ENCODE measurements at places on chromosomes 13 and 19. TPM values are rescaled to one million over a fixed set of nuclear protein-coding genes. Genes with fewer than 3 reads are reported as not detected.

GRCh38 chr19:30842926-30843325 is 470.7 kb downstream of the ZNF536 start:
- no peak overlapping the region for H3K27ac ChIP-seq
- no peak overlapping the region for H3K4me3 ChIP-seq
- no peaks in the 10 kb centered on the region for H3K4me1 ChIP-seq
- DNase-seq, result no peak
- no peaks in the 10 kb centered on the region for H3K36me3 ChIP-seq

GRCh38 chr13:41061914-41062837 is 867 bp downstream of the WBP4 start:
- no peak for DNase-seq
- H3K27ac ChIP-seq, result peak overlapping the region; percentile 100
- H3K36me3 ChIP-seq, result peaks cover 4% of the 10 kb centered on the region
- H3K4me3 ChIP-seq, result peak overlapping the region; percentile 99
- H3K27me3 ChIP-seq, result no peaks in the 10 kb centered on the region

The OVOL3 gene
- not detected for total RNA-seq

DNA sequence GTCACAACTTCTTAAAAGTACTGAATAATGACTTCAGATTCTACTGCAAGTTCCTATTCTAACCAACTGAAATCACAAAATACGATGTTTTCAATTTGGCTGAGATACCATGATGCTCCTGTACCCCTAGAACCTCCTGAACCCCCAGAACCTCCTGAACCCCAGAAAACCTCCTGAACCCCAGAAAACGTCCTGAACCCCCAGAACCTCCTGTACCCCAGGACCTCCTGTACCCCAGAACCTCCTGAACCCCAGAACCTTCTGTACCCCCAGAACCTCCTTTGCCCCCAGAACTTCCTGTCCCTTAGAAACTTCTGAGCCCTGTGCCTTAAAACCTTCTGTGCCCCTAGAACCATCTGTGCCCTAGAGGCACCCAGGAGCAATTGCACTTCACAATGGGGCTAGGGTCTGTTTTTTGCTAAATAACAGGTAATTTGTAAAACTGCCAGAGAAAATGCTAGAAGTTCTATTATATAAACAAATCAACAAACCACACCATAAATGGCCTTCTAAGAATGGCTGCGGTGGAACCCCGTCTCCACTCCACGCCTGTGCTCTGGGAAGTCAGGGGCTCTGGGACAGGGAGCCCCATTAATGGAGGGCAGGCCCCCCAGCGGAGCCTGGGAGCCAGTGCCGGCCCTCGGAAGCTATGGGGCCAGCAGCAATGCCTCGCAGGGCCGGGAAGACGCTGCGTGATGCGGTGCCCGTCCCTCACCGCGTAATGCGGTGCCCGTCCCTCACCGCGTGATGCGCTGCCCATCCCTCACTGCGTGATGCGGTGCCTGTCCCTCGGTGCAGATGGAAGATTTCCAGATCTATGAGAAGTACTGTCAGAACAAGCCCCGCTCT is 21.3 kb upstream of the F7 start:
- H3K4me3 ChIP-seq, result no peak overlapping the region
- DNase-seq, result no peak
- H3K27me3 ChIP-seq, result no peaks in the 10 kb centered on the region

- no peak overlapping the region for H3K4me3 ChIP-seq
- H3K4me1 ChIP-seq, result peaks cover 32% of the 10 kb centered on the region
- H3K27me3 ChIP-seq, result no peaks in the 10 kb centered on the region
- no peaks in the 10 kb centered on the region for H3K36me3 ChIP-seq
Measured at GRCh38 chr13:32824061-32824460, 192.2 kb upstream of the KL start.

DNA sequence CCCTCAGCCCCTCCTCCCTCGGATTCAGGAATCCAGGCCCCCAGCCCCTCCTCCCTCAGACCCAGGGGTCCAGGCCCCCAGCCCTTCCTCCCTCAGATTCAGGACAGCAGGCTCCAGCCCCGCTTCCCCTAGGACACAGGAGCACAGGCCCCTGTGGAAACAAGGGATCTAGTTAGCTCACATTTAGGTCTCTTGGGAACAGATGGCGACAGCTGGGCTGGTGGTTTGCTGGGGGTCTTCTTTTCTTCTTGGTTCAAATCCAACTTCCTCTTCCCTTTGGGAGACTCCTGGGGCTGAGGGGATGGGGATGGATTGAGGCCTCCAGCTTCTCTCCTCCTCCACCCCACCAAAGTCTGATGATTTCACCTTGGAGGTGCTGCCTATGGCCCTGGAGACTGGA is 19.6 kb downstream of the ZNF575 start:
- no peak for DNase-seq
- peaks cover 33% of the 10 kb centered on the region for H3K36me3 ChIP-seq
- no peak overlapping the region for H3K27ac ChIP-seq

The PRRG2 gene
- total RNA-seq, result 1.4 TPM

- H3K27me3 ChIP-seq, result no peaks in the 10 kb centered on the region
- DNase-seq, result no peak
- peaks cover 17% of the 10 kb centered on the region for H3K4me1 ChIP-seq
Measured at GRCh38 chr19:38702278-38702677, 42.0 kb downstream of the CAPN12 start.

DNA sequence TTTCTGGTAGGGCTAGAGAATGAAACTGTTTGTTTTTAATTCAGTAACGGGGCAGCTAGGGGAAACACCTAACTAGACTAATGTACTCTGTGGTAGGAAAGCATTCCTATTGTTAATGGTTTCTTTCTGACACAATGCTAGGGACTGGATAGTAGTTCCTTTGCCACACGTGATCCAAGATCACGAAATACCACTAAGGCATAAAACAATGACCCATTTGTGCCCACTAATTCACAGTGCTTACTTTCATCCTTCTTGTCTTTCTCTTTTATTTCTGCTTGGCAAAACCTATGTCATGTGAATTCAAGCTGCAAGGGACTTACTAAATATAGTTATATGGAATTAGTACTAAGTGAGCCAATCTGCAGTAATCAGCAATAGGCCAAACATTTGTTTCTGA is 834.1 kb upstream of the SLITRK6 start:
- H3K4me1 ChIP-seq, result no peaks in the 10 kb centered on the region
- no peaks in the 10 kb centered on the region for H3K27me3 ChIP-seq
- no peak overlapping the region for H3K4me3 ChIP-seq
- DNase-seq, result no peak
- H3K36me3 ChIP-seq, result no peaks in the 10 kb centered on the region
- no peak overlapping the region for H3K27ac ChIP-seq

DNA sequence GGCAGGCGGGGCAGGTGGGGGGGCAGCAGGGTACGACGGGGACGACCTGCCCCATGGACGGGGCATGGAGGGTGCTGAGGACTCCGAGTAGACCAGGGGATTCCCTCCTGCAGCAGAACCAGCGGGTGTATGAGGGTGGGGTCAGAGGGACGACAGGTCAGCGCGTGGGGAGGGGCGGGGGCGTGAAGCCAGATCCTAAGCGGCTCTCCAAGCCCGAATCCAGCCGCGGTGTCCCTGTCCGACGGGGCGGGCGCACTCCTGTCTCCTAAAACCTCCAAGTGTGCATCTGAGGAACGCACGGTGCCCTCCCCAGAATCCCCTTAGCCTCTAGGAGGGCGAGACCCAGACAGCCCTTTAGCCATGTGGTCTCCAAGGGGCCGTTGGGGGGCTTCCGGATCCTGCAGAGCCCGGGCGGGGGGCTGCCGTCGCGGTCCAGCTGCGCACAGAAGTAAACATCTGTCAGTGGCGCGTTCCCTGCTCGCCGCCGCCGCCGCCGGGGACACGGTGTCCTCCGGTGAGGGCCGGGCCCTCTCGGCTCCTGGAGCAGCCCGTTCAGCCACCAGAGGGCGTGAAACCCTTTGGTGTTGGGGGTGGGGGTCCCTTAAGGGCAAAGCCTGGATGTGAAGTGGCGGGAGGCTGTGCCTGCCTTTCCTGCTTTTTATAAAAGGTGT is 730 bp downstream of the NRTN start:
- DNase-seq, result peak; percentile 82
- peaks cover 46% of the 10 kb centered on the region for H3K27me3 ChIP-seq
- H3K36me3 ChIP-seq, result no peaks in the 10 kb centered on the region
- peaks cover 20% of the 10 kb centered on the region for H3K4me1 ChIP-seq
- H3K4me3 ChIP-seq, result peak overlapping the region; percentile 51

DNA sequence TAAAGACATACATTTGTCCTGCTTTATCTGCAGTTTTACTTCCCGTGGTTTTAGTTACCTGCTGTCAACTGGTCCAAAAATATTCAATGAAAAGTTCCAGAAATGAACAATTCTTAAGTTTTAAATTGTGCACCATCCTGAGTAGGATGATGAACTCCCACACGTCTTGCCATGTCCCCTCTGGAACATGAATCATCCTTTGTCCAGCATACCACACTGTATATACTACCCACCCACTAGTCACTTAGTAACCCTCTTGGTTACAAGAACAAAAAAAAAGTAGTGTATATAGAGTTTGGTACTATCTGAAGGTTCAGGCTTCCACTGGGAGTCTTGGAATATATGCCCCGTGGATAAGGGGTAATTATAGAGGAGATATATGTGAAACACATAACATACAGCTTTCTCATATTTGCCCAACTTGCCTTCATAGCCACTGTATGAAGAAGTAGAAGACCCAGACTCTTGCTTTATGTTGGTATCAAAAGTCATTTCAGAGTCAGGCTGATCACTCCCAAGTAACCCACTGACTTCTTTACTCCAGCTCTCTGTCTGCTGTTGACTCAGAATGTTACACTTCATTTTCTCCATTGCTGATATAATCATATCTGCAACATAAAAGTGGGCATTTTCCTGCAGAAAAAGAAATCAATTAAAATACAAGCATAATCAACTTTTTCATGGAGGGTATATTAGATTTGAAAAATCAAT is 19.3 kb downstream of the RUBCNL start:
- no peaks in the 10 kb centered on the region for H3K36me3 ChIP-seq
- peaks cover 10% of the 10 kb centered on the region for H3K4me1 ChIP-seq
- DNase-seq, result no peak

DNA sequence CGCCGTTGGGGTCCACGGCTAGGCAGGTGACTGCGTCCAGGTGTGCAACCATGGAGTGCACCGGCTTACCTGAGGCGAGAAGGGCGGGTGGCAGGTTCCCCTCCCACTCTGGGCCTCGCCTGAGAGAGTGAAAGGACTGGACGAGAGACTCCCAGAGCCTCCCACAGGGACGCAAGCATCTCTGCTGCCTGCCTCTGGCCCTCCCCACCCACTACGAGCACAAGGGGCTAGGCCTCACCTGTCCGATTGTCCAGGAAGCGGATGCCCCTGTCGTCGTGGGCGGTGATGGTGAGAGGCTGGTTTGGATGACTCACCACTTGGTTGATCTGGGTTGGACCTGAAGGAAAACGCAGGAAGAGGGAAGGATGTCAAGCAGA is 5.1 kb upstream of the PRKD2 start:
- H3K27me3 ChIP-seq, result no peaks in the 10 kb centered on the region
- no peak for DNase-seq
- peaks cover 2% of the 10 kb centered on the region for H3K4me1 ChIP-seq
- H3K4me3 ChIP-seq, result no peak overlapping the region

- no peaks in the 10 kb centered on the region for H3K27me3 ChIP-seq
- H3K27ac ChIP-seq, result no peak overlapping the region
- no peak overlapping the region for H3K4me3 ChIP-seq
Measured at GRCh38 chr13:39457274-39457673, 145.7 kb downstream of the LHFPL6 start.

The RNF17 gene
- not detected for total RNA-seq

- H3K27ac ChIP-seq, result no peak overlapping the region
- DNase-seq, result no peak
- H3K4me3 ChIP-seq, result no peak overlapping the region
- no peaks in the 10 kb centered on the region for H3K27me3 ChIP-seq
Measured at GRCh38 chr13:75455962-75456361, 26.0 kb downstream of the TBC1D4 start.

The ZNF536 gene
- total RNA-seq, result 9.2 TPM

DNA sequence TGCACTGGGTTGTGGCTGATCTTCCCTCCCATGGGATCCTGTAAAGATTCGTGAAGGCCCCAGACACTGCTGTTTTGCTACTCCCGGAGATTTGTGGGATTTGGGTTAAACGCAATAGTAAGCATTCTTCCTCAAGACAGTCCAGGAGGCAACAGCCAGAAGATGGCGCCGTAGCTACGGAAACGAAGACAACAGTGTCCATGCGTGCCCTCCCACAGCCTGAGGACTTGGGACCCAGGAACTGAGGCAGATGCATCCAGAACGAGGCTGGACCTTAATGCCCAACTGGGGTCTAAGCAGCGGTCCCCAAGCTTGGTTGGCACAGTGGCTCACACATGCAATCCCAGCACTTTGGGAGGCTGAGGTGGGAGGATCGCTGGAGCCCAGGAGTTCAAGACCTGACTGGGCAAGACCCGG is 57.6 kb upstream of the ZNF507 start:
- H3K36me3 ChIP-seq, result no peaks in the 10 kb centered on the region
- H3K27ac ChIP-seq, result no peak overlapping the region
- peaks cover 7% of the 10 kb centered on the region for H3K4me1 ChIP-seq
- H3K4me3 ChIP-seq, result no peak overlapping the region

DNA sequence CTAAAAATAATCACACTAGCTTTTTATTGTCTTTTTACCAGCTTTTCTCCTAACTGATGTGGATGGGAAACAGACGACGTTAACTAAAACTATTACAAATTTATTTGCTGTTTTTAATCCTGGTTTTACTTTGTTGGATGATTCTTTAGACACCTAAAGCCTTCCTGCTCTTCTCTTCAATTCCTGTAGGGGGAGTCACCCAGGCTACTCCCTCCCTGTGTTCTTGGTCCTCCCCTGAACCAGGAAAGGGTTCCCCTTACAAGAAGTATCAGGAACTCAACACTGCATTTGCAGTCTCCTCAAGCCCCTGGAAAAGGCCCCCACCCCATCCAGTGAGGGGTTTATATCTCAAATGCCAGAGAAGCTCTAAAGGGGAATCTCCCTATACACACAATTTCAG is 206.1 kb downstream of the SUCLA2 start:
- no peak overlapping the region for H3K4me3 ChIP-seq
- no peaks in the 10 kb centered on the region for H3K4me1 ChIP-seq
- no peaks in the 10 kb centered on the region for H3K27me3 ChIP-seq
- H3K36me3 ChIP-seq, result peaks cover 6% of the 10 kb centered on the region
- DNase-seq, result no peak
- H3K27ac ChIP-seq, result no peak overlapping the region

The PRTN3 gene
- 0.23 TPM for total RNA-seq

- no peak overlapping the region for H3K27ac ChIP-seq
- H3K4me3 ChIP-seq, result no peak overlapping the region
- H3K4me1 ChIP-seq, result peaks cover 8% of the 10 kb centered on the region
- no peak for DNase-seq
- H3K36me3 ChIP-seq, result no peaks in the 10 kb centered on the region
- H3K27me3 ChIP-seq, result no peaks in the 10 kb centered on the region
Measured at GRCh38 chr13:58151452-58151851, 519.9 kb downstream of the PCDH17 start.

The CCNA1 gene
- total RNA-seq, result 0.20 TPM

The TNNI3 gene
- total RNA-seq, result 8.9 TPM

The NCAN gene
- total RNA-seq, result 0.02 TPM
